Uterus (tissue), 4 donors: ENCODE measurements at places on chromosomes 6 and 20.

- DNase-seq = no peak
- no peaks in the 10 kb centered on the region for H3K27me3 ChIP-seq
- H3K4me3 ChIP-seq = no peak overlapping the region
- H3K27ac ChIP-seq = no peak overlapping the region
- no peaks in the 10 kb centered on the region for H3K4me1 ChIP-seq
Measured at GRCh38 chr6:161393839-161394364, 120.0 kb upstream of the AGPAT4 start.

GRCh38 chr20:46914789-46915379 is 20.2 kb downstream of the EYA2 start:
- no peaks in the 10 kb centered on the region for H3K36me3 ChIP-seq
- H3K4me3 ChIP-seq = no peak overlapping the region
- peak; percentile 21 for DNase-seq
- H3K27ac ChIP-seq = no peak overlapping the region

- H3K4me3 ChIP-seq = no peak overlapping the region
- H3K4me1 ChIP-seq = no peaks in the 10 kb centered on the region
- H3K27me3 ChIP-seq = no peaks in the 10 kb centered on the region
- no peak overlapping the region for H3K27ac ChIP-seq
Measured at GRCh38 chr6:125888989-125889656, 67.4 kb upstream of the HINT3 start.

- no peaks in the 10 kb centered on the region for H3K27me3 ChIP-seq
- H3K4me1 ChIP-seq = no peaks in the 10 kb centered on the region
- H3K27ac ChIP-seq = no peak overlapping the region
Measured at GRCh38 chr6:20724443-20725190, 190.4 kb downstream of the CDKAL1 start.

GRCh38 chr6:72616406-72617015 is 5.4 kb upstream of the KCNQ5 start:
- no peaks in the 10 kb centered on the region for H3K27me3 ChIP-seq
- no peaks in the 10 kb centered on the region for H3K36me3 ChIP-seq
- no peak overlapping the region for H3K27ac ChIP-seq
- H3K4me3 ChIP-seq = no peak overlapping the region

DNA sequence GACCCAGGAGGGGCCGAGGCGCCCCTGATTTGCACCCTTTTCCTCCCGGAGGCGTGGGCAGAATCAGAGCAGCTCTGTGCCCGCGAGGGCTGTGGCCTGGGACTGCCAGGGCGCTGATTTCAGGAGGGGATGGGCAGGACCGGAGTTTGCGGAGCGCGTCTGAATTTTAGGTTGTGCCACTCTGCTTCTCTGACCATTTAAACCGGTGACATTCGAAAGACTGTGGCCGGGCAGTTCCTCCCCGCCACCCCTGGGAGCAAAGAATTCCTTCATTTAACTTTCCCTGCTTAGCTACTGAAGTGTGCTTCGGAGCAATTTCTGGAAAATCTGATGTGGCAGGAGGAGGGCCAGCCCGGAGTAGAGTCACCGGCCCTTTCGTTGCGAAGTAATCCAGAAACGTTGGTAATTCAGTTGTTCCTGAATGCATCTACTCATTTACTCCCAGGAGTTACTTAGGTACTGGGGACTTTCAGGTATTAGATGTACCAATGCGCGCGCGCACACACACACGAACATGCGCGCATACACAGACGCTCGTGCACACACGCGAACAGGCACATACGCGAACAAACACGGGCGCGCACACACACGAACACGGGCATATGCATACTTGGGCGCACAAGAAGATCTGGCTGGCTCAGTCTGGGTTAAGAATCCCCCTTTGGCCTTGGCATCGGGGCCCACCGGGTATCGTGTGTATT is 568 bp downstream of the CCDC170 start:
- H3K36me3 ChIP-seq = no peaks in the 10 kb centered on the region
- no peaks in the 10 kb centered on the region for H3K27me3 ChIP-seq
- H3K27ac ChIP-seq = peak overlapping the region; percentile 81
- no peaks in the 10 kb centered on the region for H3K4me1 ChIP-seq

GRCh38 chr20:24895898-24896658 is 53.0 kb upstream of the CST7 start:
- H3K36me3 ChIP-seq = no peaks in the 10 kb centered on the region
- no peak overlapping the region for H3K27ac ChIP-seq
- no peak for DNase-seq
- H3K4me1 ChIP-seq = no peaks in the 10 kb centered on the region

DNA sequence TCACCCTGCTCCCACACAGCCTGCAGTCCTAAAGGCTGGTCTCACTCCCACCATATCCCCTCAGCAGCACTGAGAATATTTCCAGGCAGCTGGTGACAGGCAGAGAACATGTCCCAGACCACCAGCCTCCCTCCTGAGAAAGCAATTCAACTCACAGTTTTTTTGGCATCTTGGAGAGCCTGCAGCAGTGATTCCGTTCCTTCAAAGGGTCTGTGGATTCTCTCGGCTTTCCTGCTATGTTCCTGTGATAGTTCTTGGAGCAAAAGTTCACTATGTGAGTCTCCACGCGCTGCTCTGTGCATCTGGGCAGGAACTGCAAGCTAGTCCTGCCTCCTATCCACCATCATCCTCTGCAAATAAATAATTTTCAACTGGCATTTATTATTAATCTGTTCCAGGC is 448.3 kb upstream of the HSF2 start:
- H3K36me3 ChIP-seq = no peaks in the 10 kb centered on the region
- no peak overlapping the region for H3K4me3 ChIP-seq
- H3K4me1 ChIP-seq = no peaks in the 10 kb centered on the region
- H3K27me3 ChIP-seq = no peaks in the 10 kb centered on the region
- no peak for DNase-seq
- H3K27ac ChIP-seq = no peak overlapping the region
